ENCODE measurements at places on chromosomes 12 and 14. TPM values are rescaled to one million over a fixed set of nuclear protein-coding genes. Genes with fewer than 3 reads are reported as not detected.

Gene PPP4R4
- 1.7 TPM for total RNA-seq

Gene ART4
- total RNA-seq, result not detected

Gene POMT2
- total RNA-seq, result 6.9 TPM

Gene PLEKHG3
- 1.2 TPM for total RNA-seq

Gene RAPGEF3
- total RNA-seq, result 0.08 TPM

Gene GPRC5D
- total RNA-seq, result not detected

Gene RNASE3
- not detected for total RNA-seq

Gene KRT72
- 149 TPM for total RNA-seq

Gene TMTC1
- total RNA-seq, result not detected

Gene CFL2
- 11.8 TPM for total RNA-seq

Gene KRT73
- total RNA-seq, result 26.7 TPM

Gene UBE2N
- total RNA-seq, result 77.5 TPM

Gene ALG10B
- 12.0 TPM for total RNA-seq

Gene PTCSC3
- total RNA-seq, result not detected

Gene WIF1
- not detected for total RNA-seq

Gene ADCK1
- 5.7 TPM for total RNA-seq

Gene VDR
- 82.6 TPM for total RNA-seq

Gene OAS2
- total RNA-seq, result 66.0 TPM

Gene PTGDR
- 0.22 TPM for total RNA-seq

Gene UNG
- total RNA-seq, result 13.6 TPM

Gene ABCD2
- 32.9 TPM for total RNA-seq

Gene SERPINA12
- total RNA-seq, result not detected

Gene CIDEB
- total RNA-seq, result 22.7 TPM

Gene SLC6A15
- not detected for total RNA-seq

Gene TNFAIP2
- 41.8 TPM for total RNA-seq
